GM19239 (cell line): ENCODE measurements at places on chromosomes 2 and 18.

DNA sequence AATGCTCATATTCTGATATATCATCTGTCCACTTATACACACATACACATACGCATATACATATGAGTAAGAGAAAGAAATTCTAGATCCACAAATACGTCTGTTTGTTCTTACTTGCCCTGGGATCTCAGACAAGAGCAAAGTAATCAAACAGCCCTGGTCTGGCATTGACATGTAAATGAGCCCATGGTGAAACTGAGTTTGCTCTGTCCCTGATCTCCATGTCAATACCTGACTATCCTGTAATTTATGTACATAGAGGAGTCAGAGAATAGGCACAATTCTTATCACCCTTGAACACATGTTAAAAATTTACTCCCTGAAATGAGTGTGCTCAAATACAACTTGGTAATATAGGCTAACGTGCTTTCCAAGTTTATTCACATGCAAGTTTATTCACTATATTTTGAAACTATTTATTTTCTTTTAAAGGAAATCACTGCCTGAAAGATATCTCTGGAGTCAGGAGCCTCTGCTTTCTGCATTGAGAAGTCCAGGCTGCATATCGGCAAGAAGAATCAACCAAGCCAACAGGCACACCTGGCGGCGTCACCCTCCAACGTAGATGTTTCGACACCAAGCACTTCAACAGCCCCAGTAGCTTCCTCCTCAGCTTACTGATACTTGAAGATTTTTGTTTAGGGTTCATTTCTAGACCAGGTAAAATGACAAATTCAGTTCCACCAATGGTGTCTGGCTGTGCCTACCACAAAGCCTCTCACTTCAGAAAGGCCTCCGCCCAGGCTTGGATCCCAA lies 100.6 kb downstream of the CMPK2 start:
- no peak for DNase-seq

DNA sequence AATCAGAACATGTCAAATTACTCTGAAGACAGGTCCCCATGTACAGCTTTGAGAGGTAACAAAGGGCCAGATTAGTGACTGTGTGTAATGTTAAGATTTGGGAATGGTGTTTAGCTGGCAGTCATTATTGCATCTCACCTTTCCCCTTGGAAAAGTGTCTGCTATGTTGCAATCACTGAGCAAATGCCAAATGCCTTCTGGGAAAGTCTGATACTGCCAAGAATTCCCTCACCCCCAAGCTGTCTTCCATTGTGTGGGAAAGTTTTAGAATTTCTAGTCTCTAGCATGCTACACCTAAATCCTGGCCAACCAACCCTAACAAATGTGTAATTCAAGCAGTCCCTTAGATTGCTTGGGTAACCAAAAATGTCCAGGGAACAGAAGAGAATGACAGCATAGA lies 13.6 kb upstream of the PELI1 start:
- no peak for DNase-seq

DNA sequence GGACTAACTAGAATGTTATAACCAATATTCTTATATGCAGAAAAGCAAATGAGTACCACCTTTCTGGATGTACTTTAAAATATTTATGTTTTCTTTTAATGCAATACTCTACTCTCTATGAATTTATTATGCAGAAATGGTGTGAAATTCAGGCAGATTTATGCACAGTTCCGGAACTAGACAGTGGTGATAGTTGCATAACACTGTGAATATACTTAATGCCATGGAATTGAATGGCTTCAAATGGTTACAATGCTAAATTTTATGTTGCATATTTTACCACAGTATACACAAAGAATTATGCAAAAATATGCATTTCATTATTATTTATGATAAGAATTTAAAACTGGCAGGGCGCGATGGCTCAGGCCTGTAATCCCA lies 287.8 kb upstream of the FN1 start:
- DNase-seq: no peak

GRCh38 chr2:192122141-192122540 lies 72.6 kb downstream of the TMEFF2 start:
- no peak for DNase-seq

DNA sequence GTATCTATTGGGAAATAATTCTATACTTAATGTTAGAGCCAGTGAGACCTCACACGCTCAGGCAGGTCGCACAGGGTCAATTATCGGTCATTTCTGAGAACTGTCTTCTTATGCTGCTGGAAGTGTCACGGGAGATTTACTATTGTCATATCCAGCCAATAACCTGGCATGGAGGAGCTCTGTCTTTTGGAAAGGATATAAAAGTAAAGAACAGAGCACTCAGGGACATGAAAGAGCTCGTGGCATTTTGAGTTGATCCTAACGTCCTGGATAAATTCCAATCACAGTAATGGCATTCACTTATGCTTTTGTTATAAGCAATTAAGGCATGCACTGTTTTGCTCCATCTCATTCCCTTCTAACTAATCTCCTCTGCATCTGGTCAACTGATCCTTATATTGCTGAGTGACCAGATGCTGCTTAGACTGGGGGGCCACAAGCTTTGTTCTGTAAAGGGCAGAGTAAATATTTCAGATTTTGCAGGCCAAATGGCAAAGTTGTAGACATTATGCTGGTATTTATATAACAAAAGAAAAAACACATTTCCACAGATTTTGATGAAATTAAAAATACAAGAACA lies 453.5 kb upstream of the SMIM21 start:
- DNase-seq: no peak

GRCh38 chr2:63819256-63819655 lies 22.4 kb upstream of the UGP2 start:
- DNase-seq: no peak

- no peak for DNase-seq
Observed at GRCh38 chr2:181397331-181397730, 59.9 kb upstream of the ITGA4 start.

- no peak for DNase-seq
Observed at GRCh38 chr18:12703096-12703567, 290 bp downstream of the PSMG2 start.

DNA sequence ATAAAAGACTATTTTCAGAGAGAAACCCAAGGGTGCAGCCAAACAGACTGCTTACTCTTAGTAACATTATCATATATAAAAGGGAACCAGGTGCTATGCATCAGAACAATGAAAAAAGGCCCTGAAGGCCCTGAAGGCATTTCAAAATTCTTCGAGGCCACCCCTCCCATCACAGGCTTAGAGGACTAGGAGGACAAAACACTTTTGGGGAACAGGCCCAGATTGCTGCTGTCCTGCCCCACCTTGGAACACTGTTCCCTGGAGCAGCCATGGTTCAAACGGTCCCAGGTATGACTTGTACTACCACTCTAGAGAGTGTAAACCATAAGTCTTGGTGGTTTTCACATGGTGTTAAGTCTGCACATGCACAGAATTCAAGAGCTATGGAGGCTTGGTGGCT lies 2183.1 kb upstream of the CELF4 start:
- no peak for DNase-seq

DNA sequence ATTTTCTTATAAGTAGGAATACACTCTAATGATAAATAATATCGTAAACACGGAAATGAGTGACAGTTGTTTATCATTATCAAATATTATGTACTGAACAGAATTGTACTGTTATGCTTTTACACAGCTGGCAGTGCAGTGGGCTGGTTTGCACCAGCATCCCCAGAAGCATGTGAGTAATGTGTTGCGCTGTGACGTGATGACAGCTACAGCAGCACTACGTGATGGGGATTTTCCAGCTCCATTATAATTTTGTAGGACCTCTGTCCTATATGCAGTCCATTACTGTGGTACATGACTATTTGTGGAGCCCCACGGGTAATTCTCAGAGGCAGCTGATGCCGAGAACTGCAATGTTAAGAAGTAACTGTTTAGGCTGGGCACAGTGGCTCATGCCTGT lies 77.3 kb upstream of the ATG16L1 start:
- no peak for DNase-seq

DNA sequence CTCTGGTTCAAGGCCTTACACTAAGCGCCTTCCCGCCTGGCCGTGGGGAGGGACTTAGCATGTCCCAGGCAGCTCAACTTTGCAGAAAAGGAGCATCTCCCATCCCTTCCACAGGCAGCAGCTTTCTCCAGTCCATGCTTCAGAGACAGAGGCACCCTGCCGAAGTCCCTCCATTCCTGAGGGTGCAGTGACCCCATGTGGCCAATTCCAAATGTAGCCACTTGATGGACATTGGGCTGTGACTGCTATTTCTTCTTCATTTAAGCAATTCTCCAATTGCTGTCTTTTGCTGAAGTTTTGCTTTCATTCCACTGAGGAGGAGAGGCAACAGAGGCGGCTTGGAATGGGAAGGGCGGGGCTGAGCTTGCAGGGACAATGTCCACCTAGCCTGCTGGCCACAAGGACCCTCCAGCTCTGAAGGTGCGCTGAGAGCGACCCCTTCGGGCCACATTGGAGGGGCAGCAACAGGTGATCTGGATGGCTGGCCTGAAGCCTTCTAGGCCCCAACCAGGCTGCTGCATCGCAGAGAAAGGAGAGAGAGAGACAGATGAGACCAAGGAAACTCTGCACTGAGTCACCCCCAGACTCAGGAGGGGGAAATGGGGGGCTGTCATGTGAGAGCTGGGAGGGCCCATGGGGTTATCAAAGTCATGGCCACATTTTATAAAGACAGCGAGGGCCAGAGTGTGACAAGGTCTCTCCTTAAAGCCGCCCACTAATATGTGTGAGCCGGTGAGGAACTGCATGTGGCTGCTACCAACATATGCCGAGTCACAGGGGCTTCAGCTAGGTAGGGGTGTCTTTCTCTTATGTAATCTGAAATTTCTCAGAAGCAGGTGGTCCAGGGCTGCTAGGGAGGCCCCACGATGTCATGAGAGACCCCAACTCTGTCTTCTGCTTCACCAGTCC lies 61.3 kb downstream of the LONRF2 start:
- DNase-seq: no peak

- DNase-seq: no peak
Observed at GRCh38 chr2:108145557-108146326, 94.0 kb upstream of the SULT1C3 start.

DNA sequence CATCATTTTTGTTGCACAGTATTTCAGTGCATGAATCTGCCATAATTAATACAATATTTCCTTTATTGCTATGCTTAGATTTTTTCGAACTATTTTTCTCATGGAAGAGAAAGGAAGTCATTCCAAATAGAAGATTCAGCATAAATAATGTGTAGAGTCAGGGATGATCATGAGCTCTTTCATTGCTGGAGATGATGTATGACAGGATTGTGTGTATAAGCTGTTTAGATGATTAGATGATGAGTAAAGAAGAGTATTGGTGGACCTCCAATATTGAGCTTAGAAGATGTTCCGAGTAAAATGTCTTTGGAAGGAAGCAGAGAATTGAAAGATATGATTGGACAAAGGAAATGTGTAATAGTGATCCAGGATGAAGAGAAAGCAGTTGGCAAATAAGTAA lies 364.5 kb downstream of the PARD3B start:
- no peak for DNase-seq

- no peak for DNase-seq
Observed at GRCh38 chr2:2843969-2844548, 513.0 kb upstream of the MYT1L start.

DNA sequence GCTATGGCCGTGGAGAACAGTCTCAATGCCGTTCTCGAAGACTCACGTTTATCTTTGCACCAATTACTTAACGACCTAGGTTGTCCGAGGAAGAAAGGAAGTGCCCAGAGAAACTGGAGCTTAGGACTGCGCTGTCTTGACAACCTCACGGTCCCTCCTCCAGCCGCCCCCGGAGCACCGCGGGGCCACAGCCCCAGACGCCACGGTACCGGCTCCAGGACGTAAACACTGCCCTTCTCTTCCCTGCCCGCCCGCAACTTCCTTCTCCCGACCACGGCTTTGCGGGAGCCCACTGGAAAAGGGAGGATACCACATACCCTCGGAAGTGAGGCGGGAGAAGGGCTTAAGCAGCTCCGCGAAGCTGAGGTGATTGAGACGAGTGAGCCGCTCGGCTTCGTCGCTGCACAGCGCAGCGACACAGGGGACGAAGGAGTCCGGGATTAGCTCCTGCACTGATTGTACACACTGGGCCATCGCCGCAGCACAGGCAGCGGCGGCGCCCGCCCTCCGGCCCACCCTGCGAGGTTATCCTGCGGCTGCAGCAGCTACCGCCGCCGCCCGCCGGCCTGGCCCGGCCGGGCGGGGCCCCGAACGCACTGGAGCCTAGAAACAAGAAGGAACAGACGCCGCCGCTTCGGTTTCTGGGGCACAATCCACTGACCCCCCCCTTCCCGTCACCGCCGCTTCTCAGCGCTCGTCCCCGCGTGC lies 483 bp downstream of the TRAPPC8 start:
- DNase-seq: peak; percentile 33

- DNase-seq: no peak
Observed at GRCh38 chr2:220005362-220005761, 377.9 kb downstream of the SLC4A3 start.

DNA sequence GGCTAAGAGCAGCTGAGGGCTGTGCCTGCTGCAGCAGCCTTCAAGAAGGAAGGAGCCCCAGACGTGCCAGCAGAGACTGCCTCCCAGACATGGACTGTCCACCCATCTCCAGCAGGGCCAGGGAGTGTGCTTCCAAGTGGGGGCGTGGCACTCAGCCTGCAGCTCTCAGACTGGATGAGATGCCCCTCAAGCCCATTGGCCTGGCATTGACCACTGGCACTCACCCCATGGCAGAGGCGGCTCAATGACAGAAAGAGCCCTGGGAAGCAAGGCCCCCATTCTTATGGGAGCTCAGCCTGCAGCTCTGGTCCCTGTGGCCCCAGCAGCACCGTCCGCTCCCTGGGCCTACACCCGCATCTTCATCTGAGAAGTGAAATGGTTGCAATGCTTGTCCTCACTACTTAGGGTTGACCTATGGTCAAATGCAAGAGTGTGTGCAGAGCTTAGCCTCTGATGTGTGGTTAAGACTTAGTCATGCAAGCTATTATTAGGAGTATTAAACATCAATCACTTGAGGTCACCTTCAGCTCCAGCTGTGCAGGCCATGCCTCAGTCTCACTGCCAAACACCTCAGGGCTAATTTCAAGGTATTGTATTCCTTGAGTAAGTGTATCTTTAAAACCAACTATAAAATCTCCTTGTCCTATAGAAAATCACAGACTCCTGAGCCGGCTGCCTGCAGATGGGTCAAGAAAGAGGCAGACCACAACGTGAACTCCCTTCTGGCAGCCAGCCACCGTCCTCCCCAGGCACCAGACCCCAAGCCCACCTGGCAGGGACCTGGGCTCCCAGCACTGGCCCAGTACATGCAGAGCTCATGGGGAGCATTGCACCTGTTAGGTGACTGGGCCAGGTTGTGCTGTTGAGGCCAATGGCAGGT lies 194.8 kb downstream of the NDUFA10 start:
- DNase-seq: no peak

DNA sequence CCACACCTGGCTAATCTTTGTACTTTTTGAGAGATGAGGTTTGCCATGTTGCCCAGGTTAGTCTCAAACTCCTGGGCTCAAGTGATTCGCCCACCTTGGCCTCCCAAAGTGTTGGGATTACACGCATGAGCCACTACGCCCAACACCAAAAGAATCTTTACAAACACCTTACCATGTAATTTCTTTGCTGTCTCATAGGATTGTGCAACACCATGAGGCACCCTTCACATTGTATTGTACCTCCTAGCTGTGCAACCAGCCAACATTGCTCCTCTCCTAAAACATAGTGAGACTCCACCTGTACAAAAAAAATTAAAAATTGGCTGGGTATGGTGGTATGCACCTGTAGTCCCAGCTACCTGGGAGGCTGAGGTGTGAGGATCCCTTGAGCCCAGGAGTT lies 3.1 kb upstream of the MFSD6 start:
- no peak for DNase-seq
